ENCODE measurements at places on chromosomes 6 and 20.

GRCh38 chr6:149897015-149897697, 757 bp downstream of the RAET1E start:
- peak overlapping the region; percentile 51 for H3K27ac ChIP-seq
- no peaks in the 10 kb centered on the region for H3K27me3 ChIP-seq
- no peaks in the 10 kb centered on the region for H3K4me1 ChIP-seq
- no peaks in the 10 kb centered on the region for H3K36me3 ChIP-seq
- DNase-seq: peak; percentile 89

- no peak overlapping the region for H3K4me3 ChIP-seq
- H3K4me1 ChIP-seq: peaks cover 16% of the 10 kb centered on the region
- DNase-seq: no peak
- no peaks in the 10 kb centered on the region for H3K27me3 ChIP-seq
- H3K36me3 ChIP-seq: no peaks in the 10 kb centered on the region
Observed at GRCh38 chr6:167793421-167793820, 33.3 kb upstream of the AFDN start.

DNA sequence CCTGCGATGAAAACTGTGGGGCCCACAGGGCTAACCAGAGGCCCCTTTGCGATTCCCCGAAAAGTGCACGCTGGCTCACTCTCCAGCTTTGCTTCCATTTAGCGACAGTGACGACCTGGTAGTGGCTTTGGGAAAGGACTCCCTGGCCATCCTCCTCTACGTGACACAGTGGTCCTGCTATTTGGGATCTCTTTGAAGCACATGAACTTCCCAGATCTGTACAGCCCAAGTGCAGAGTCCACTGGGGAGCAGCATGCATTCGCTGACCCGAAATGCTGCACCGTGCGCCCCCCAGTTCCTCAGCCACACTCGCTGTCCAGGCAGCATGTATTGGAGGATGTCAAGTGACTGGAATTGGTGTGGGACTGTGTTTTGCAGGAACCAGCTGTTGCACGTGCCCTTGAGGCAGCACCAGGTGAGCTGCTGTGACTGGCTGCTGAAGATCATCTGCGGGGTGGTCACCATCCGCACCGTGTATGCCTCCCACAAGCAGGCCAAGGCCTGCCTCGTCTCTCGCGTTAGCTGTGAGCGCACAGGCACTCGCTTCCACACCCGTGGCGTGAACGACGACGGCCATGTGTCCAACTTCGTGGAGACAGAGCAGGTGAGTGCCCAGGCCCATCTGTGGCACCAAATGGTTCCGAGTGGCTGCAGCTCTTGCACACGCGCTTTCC, 51.6 kb downstream of the SYNJ2 start:
- H3K4me3 ChIP-seq: no peak overlapping the region
- H3K27me3 ChIP-seq: no peaks in the 10 kb centered on the region
- H3K27ac ChIP-seq: peak overlapping the region; percentile 70
- DNase-seq: no peak
- peaks cover 4% of the 10 kb centered on the region for H3K36me3 ChIP-seq

GRCh38 chr20:41551011-41551705, 67.0 kb downstream of the CHD6 start:
- H3K4me1 ChIP-seq: no peaks in the 10 kb centered on the region
- no peak overlapping the region for H3K4me3 ChIP-seq
- H3K27ac ChIP-seq: no peak overlapping the region
- H3K27me3 ChIP-seq: no peaks in the 10 kb centered on the region

All from right atrium auricular region (tissue), 2 donors.